ENCODE measurements at places on chromosomes 6 and 20.
A peak's percentile ranks its signal among the peaks of the same experiment; 100 is the strongest.

DNA sequence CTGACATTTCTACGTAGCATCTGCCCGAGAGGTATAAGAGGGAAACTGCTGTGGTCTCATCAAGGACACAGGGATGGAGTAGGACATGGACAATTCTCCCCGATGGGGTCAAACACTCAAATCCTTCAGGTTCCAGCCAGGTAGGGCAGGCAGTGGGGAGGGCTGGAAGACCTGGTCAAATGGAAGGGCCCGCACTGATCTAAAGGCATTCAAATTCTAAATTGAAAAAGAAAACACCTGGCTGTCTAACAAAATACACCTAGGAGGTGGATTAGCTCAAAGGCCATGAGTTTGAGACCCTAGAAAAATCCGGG is 8.2 kb downstream of the DUSP15 start:
- DNase-seq = no peak

DNA sequence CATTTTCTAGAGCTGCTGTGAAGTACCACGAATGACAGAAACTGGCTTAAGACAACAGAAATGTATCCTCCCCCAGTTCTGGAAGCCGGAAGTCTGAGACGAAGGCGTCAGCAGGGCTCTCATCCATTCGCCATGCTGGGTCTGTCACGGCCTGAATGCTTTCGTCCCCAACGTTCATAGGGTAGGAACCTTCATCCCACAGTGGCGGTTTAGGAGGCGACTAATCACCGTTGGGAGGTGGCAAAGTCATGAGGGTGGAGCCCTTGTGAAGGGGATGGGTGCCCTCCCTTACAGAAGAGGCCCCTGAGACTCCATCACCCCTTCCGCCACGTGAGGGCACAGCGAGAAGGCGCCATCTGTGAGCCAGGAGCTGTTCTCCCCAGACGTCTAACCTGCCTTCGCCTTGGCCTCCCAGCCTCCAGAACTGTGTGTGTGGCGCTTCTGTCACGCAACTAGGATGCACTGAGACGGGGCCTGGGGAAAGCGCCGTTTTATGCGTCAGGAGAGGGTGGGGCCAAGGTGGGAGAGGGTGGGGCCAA is 250.3 kb downstream of the TTLL2 start:
- no peak for DNase-seq

DNA sequence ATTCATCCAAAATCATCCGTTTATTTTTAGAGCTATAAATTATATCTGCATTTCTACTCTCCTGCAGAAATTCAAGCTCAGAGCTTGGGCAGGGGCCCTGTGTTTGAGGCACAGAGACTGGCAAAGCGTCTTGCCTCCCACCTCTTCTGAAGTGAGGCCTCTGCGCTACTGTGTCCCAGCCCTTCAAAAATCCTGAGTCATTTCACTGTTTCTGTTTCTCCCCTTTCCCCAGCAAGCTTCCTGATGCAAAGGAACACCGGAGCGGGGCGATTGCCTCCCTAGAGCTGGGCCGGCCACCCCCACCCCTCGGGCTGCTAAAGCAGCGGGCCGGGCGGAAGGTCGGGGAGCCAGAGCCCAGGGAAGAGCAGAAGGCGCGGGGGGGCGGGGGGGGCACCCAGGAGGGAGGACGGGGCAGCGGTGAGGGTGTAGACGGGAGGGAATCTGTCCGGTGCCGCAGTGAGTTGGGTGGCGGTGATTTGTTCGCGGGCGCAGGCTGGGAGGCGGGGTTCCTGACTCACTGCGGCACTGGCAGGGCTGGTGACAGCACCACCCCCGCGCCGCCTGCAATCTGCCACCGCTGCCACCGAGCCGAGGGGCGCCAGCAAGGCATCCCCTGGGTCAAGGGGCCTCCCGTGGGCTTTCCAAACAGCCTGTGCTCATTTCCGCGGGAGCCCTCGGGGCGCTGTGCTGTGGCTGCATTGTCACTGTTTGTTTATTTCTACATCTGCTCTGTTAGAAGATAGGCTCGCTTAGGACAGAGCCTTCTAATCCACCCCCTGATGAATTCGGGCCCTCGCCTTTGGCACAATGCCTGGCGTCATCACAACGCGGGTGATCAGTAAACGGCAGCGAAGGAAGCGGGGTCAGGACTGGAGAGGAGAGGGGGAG is 46.5 kb upstream of the SNAP25 start:
- peak; percentile 50 for DNase-seq

DNA sequence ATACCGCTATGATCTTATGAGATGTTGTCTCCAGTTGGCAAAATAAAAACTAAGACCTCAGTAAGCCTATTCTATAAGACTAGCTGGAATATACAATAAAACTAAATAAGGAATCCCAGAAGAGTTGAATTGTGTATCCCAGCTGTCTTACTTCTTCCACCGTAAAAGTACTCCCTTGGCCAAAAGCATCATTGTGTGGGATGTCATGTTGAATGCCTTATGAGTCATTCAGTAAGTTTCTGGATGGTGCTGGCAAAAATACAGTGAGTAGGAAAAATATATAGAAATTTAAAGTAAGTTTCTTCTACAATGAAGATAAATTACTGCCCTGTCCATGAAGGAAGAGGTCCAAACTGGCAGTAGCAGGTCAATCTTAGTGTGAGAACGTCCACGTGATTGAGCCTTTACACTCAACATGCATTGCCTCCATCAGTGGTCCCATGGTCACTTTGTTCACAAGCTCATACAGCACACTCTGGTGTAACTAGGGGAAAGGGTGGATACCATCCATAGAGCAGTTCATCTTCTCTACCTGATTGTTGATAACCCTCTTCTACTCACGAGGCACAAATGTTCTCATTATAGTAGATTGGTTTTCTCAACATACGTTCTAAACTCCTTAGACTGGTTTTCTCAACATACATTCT is 13.7 kb upstream of the ZNF318 start:
- no peak for DNase-seq

- no peak for DNase-seq
These were observed 165.4 kb downstream of the GMPR start for GRCh38 chr6:16403831-16404230.

DNA sequence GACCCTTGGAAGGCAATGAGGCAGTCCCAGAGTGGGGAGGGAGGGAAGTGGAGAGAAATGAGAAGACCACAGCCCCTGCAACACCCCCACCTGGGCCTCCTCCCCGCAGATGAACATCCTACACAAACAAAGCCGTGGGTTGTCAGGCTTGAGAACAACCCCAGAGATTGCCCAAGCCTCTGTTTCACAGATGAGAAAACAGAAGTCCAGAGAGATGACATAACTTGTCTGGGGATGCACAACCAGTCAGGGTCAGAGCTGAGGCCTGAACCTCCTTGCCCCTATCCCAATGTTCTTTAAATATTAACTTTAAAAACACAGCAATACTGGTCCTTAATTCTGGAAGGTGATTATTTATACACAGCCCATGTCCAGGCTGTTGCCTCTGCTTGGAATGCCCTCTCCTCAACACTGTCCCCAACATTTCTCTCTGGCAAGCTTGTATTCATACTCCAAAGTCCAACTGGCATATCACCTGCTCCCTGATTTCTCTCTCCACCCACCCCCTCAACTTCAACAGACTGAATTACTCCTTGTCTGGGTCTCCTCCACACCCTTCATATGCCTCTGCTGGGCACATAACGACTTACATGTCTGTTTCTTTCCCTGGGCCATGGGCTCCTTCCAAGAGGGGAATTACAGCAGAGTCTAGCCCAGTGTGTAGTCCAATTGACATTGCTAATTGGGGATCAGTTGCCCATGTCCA is 135.5 kb upstream of the LRFN2 start:
- no peak for DNase-seq

DNA sequence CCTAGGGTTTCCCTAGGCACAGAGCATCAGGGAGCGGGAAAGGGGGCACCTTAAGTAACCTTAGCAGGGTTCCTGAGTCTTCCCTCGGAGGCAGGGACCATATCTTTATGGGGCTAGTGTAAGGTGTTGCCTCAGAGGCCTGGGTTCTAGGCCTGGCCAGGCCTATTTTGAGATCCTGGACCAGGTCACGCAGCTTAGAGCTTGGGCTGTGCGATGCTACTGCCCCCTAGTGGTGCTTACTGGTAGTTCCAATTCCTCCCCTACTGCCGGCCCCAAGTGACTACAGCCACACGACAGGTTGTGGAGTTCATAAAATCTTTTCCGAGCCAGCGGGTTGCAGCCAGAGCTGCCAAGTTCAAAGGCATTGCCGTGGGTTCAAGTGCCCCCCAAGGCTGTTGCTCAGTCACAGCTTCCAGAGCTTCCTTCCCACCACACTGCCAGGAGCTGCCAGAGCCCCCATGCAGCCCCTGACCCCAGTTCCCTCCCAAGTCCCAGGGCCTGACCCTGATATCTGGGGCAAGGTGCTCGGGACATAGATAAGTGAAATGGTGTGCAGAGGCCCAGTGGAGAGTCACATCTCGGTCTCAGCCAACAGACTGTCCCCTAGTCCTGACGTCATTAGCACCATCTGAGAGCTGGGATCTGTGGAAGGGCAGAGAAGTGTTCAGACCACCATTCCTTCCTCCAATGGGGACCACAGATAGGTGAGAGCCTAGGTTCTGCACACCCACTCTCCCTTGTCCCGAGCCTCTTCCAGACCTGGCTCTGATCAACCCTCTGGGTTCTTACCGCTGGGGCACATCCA is 3.3 kb downstream of the LRRC73 start:
- peak; percentile 12 for DNase-seq

DNA sequence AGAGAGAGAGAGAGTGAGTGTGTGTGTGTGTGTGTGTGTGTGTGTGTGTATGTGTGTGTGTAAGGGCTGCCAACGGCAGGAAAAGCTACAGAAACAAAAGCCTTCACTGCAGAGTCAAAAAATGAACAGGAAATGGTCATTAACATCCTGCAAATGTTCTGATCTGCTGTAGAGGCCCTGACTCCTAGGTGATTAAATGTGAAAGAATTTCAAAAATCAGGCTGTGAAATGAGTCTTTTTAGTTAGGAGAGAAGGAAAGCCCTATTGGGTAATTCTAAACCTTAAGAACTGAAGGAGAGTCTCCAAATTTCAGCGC is 166.5 kb upstream of the MYLIP start:
- DNase-seq = no peak

DNA sequence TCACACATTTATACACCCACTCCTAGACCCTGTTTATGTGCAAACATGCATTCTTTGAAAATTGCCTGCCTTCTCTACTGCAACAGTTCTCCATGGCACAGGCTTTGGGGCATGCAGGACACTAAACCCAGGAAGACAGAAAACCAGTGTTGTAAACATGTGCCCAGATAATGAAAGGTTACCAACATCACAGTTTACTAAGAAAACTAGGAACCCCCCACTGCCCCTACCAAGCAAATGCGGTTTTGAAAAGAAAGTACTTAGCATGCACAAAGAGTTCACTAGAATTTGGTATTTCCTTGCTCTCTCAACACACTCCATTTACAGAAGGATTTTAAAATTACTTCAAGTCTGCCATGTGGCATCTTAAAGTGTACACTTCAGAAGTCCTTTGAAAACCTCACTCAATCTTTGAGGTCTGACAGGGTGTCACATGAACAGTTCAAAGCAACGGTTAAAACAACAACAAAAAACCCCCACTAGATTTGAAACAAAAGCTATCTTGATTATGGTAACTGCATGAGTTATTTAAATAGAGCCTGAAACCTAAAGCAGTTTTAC is 245.0 kb downstream of the GMPR start:
- DNase-seq = no peak

GRCh38 chr6:22322103-22323030 is 25.5 kb upstream of the PRL start:
- no peak for DNase-seq

GRCh38 chr6:27214126-27214601 is 33.3 kb upstream of the PRSS16 start:
- no peak for DNase-seq

DNA sequence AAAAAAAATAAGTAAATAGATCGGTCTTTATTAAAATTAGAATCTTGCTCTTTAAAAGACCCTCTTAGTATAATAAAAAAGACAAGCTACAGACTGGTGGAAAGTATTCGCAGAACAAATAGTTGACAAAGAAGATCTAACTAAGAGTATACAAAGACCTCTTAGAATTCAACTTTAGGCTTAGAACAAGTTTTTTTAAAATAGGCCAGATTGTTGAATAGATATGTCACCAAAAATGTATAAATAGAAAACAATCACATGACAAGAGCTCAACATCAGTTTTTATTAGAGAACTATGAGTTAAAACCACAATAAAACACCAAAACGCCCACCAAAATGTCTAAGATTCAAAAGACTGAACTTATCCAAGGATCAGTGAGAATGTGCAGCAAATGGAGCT is 632.7 kb upstream of the PTCHD4 start:
- no peak for DNase-seq

- DNase-seq = no peak
These were observed 54.7 kb upstream of the PDE7B start for GRCh38 chr6:135796643-135797305.

GRCh38 chr6:145017516-145017915 is 717.8 kb downstream of the EPM2A start:
- no peak for DNase-seq

Data from NCI-H1417 treated with DMSO at 0.1 percent for 48 hours (cell line).